ENCODE measurements at places on chromosomes 4 and X.

DNA sequence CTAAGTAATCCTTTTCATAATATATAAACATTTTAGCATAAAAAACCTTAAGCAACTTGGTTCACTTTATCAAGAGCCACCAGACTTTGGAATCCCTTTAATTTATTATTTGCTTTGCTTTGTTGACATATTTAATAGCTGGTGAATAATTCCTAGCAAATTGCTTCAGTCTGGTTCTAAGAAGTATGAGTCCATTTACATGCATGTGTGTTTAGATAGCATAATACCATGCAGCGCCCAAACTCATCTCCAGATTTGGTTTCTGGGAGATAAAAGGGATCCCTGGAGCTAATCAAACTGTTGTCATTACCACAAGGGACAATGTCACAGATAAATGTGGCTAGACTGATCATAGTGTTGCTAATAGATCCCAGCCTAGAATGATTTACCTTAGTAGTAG, 111.8 kb downstream of the TMEM144 start:
- no peak for DNase-seq

- no peak for DNase-seq
Measured at GRCh38 chr4:186621959-186622553, 66.7 kb upstream of the MTNR1A start.

DNA sequence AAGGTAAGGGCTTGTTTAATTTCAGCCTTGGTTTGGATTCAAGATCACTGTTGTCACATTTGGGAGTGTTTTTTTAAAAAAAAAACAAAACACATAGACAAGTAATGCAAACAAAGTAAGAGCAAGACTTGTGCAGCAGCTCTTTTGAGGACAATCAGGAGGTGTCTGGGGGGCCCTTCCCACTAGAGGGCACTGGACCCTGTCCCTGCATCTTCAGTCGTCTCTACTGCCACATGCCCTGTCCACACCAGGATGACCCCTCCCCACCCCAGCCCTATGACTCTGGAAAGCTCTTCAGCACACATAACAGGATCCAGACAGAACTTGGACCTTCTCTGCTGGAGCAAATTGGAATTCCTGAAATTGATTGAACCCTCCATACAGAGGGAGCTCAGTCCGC, 71.0 kb downstream of the USP46 start:
- no peak for DNase-seq

GRCh38 chrX:134653835-134654234, 4.4 kb downstream of the PLAC1 start:
- no peak for DNase-seq

- no peak for DNase-seq
Measured at GRCh38 chrX:110428144-110428543, 69.5 kb downstream of the RTL9 start.

DNA sequence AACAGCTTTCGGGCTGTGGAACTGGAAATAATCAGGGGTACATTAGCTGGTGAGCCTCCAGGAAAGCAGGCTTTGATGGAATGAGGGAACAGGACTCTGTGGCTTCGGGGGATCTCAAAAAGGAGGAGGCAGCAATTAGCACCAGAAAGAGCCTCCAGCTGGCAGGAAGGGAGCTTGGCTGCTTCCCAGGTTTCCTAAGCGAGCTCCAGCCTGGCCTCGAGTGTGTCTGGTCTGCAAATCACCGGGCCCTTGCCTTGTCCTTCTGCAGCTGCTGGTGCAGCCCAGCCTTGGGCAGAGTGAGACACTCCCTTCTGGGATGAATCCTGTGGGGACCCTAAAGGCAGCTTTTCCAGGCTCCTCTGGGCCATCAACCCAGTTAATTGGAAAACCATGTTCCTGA, 10.7 kb upstream of the PDHA1 start:
- DNase-seq: no peak

DNA sequence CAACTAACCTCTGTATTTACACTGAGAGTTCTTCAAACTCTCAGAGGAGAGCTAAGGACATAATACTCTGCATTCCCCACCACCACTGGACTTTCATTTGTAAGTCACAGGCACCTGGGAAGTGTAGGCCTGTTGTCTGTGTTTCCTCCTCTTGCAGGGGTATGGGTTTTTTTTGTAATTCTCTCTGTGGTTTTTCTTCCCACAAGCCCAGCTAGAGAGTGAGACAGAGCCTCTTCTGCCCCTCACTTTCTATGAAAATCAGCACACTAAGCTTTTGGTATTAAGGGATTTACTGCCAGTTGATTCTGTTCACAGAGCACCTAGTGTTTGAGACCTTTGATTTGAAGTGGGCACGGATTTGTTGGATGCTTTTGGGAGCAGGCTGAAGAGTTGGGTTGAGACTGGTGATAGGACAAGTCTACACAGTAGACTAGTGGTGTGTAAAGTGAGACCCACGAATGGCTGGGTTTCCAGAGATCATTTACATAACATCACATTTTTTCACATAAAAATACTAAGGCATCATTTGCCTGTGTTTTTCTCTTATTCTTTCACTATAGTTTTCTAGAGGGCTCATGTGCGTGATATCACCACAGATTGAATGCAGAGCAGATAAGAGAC, 28.9 kb upstream of the WDR17 start:
- no peak for DNase-seq

DNA sequence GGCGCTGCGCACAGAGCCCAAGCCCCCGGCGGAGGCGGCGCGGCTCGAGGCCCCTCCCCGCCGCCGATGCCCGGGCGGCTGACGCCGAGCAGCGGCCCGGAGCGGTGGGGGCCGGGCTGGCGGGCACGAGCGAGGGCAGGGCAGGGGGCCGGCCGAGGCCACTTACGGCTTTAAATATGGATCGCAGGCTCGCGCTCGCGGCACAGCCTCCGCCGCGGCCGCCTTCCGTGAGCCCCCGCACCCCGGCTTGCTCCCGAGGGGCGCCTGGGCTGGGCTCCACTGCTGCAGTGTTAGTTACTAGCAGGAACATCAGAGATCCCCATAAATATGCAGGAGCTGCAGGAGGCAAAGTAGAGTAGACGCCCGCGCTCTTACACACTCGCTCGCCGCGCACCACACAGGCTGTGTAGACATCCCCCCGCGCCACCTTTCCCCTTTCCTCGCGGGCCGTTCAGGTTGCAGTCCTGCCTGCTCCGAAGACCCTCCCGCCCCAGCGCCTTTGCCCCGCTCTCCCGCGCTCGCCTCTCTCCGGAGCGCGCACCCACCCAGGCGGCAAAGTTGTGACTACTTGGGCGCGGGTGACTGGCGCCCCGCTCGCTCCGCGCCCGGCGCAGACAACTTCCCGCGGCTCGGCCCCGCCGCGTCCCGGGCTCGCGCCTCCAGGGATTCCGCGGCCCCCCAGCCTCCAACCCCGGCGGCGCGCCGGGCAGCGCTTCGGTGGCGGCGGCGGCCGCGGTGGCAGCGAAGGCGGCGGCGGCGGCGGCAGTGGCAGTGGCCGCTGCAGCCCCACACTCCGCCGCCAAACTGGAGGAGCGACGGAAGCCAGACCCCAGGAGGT, 152.0 kb upstream of the SLC4A4 start:
- DNase-seq: peak; percentile 9

GRCh38 chr4:126784966-126785580, 847.7 kb upstream of the INTU start:
- no peak for DNase-seq

GRCh38 chrX:68376373-68376772, 56.9 kb downstream of the OPHN1 start:
- DNase-seq: no peak

- DNase-seq: no peak
Measured at GRCh38 chr4:165364452-165365080, 14.2 kb upstream of the CPE start.

DNA sequence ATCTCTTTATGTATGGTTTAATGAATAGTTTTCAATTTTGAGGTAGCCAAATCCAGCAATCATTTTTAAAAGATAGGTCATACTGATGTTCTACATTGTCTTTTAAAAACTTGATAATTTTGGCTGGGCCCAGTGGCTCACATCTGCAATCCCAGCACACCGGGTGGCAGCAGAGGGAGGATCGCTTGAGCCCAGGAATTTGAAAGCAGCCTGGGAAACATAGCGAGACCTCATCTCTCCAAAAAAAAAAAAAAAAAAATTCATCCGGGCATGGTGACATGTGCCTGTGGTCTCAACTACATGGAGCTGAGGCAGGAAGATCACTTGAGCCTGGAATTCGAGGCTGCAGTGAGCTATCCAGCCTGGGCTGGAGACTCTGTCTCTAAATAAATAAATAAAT, 419.8 kb downstream of the GALNTL6 start:
- DNase-seq: no peak

GRCh38 chr4:11487868-11488544, 59.3 kb upstream of the HS3ST1 start:
- DNase-seq: no peak

GRCh38 chr4:15563871-15564270, 91.3 kb downstream of the FBXL5 start:
- DNase-seq: no peak

- DNase-seq: no peak
Measured at GRCh38 chr4:114481856-114482255, 116.8 kb upstream of the UGT8 start.

DNA sequence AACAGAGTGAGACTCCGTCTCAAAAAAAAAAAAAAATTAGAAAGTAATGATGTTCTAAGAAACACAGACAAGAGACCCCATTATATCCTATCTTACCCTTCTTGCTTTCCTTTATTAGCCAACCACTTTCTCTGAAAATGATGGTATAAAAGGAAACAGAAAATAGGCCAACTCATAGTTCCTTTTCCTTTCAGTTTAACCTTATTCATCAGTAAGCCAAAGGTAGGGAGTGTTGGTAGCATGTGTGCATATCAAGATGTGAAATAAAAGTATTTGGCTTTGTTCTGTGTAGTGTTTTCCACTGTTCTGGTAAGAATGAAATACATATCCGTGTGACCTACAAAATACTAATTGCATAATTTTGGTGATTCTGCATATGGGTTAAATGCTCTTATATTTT, 266.6 kb downstream of the ZNF674 start:
- DNase-seq: no peak

Data from stimulated activated CD8-positive, alpha-beta memory T cell treated with anti-CD3 and anti-CD28 coated beads, Interleukin-2, amount 100 ng/mL, for 48 hours (primary cell).